ENCODE measurements at places on chromosomes 11 and 22.

GRCh38 chr11:18384157-18384641, 10.2 kb upstream of the LDHA start:
- peaks cover 26% of the 10 kb centered on the region for H3K4me1 ChIP-seq
- no peak for DNase-seq
- peak overlapping the region; percentile 97 for H3K27ac ChIP-seq
- peak overlapping the region; percentile 79 for H3K4me3 ChIP-seq

- no peak for DNase-seq
- peak overlapping the region; percentile 83 for H3K4me3 ChIP-seq
- peak overlapping the region; percentile 94 for H3K27ac ChIP-seq
- H3K36me3 ChIP-seq = peaks cover 50% of the 10 kb centered on the region
- H3K27me3 ChIP-seq = no peaks in the 10 kb centered on the region
- H3K4me1 ChIP-seq = peaks cover 89% of the 10 kb centered on the region
Measured at GRCh38 chr11:128715691-128716561, 22.1 kb downstream of the FLI1 start.

GRCh38 chr11:55571828-55572227, at the start of gene OR4C16:
OR4C16 (plus strand) TSS chr11:55572128; CDS start chr11:55572128, 0 bp downstream.
- H3K27me3 ChIP-seq = no peaks in the 10 kb centered on the region
- no peaks in the 10 kb centered on the region for H3K36me3 ChIP-seq
- no peak for DNase-seq
- H3K27ac ChIP-seq = no peak within 1 kb of the TSS

DNA sequence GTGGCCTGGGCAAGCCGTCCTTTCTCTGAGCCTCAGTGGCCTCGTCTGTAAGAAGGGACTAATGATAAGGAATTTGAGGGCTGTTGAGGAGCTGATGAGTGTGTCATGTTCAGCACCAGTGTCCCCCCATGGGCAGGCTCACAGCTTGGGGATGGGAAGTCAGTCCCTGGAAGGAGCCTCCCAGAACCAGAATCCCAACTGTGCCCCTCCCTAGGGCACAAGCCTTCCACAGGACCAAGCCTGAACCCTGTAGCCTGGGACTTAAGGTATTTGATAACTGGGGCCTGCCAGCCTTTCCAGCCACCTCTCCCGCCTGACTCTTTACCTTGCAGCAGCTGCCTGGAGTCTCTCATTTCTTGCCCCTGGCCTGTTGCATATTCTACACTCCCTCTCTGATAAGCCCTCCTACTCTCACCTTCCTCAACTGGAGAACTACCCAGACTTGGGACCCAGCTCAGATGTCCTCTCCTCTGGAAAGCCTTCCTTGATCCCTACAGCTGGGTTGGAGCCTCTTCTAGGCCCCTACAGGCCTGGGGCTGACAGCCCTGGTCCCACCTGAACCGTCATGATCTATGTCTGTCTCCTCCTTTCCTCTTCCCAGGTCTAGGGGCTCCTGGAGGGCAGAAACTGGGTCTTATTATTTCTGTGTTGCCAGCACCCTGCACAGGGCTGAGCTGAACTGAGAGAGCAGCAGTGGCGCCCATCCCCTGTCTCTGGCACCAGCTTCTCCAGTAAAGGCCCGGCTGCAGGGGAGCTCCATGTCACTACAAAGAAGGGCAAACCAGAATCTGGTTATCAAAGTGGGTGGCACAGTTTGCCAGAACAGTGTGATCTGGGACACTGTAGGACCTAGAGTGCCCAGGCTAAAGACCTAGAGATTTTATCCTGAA, 1.6 kb downstream of the P2RY2 start:
- H3K4me3 ChIP-seq = peak overlapping the region; percentile 40
- peaks cover 8% of the 10 kb centered on the region for H3K4me1 ChIP-seq
- H3K36me3 ChIP-seq = no peaks in the 10 kb centered on the region
- no peak for DNase-seq

- H3K4me1 ChIP-seq = no peaks in the 10 kb centered on the region
- H3K36me3 ChIP-seq = no peaks in the 10 kb centered on the region
- no peak for DNase-seq
- H3K4me3 ChIP-seq = no peak overlapping the region
Measured at GRCh38 chr11:27761356-27761755, 61.1 kb upstream of the BDNF start.

- H3K27ac ChIP-seq = no peak overlapping the region
- peaks cover 2% of the 10 kb centered on the region for H3K36me3 ChIP-seq
- no peak for DNase-seq
- no peak overlapping the region for H3K4me3 ChIP-seq
- no peaks in the 10 kb centered on the region for H3K4me1 ChIP-seq
Measured at GRCh38 chr11:17412488-17413180, 24.2 kb upstream of the KCNJ11 start.

GRCh38 chr11:45272701-45273100, 13.4 kb downstream of the SYT13 start:
- no peaks in the 10 kb centered on the region for H3K4me1 ChIP-seq
- no peaks in the 10 kb centered on the region for H3K36me3 ChIP-seq
- no peak overlapping the region for H3K27ac ChIP-seq
- H3K4me3 ChIP-seq = no peak overlapping the region

DNA sequence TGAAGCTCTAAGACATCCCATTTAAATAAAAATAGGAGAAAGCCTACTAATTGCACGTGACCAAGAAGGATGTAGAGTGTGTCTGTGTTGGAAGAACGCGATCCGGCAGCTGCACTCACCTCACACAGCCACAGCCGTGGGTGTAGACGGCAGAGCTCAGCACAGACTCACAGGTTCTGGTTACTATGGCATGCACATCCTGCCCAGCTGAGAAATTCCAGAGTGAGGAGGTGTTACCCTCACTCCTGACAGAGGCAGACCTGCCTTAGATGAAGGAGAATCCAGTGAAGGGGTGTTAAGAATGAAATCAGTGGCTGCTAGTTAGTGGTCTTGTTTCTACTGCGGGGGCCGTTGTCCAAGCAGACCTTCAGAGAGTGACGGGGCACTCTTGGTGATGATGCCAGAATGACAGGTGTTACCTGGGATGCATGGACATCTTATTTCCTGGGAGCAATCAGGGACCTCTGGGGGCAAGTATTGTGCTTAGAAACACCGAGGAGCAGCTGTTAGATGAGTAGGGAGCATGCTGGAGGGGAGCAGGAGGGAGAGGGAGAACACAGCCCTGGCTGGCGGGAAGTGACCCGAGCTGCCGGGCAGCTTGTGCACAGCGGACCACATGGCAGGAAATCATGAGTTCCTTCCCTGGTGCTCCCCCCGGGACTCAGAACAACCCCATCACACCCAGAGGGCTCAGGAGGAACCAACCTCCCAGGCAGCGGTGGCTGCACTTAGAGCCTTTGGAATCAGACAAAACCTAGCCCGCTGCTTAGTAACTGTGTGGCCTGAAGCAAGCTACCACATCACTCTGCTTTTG, 12.3 kb downstream of the KCNJ5 start:
- no peaks in the 10 kb centered on the region for H3K27me3 ChIP-seq
- H3K36me3 ChIP-seq = no peaks in the 10 kb centered on the region
- H3K27ac ChIP-seq = no peak overlapping the region
- H3K4me1 ChIP-seq = peaks cover 18% of the 10 kb centered on the region
- peak overlapping the region; percentile 76 for H3K4me3 ChIP-seq
- no peak for DNase-seq

DNA sequence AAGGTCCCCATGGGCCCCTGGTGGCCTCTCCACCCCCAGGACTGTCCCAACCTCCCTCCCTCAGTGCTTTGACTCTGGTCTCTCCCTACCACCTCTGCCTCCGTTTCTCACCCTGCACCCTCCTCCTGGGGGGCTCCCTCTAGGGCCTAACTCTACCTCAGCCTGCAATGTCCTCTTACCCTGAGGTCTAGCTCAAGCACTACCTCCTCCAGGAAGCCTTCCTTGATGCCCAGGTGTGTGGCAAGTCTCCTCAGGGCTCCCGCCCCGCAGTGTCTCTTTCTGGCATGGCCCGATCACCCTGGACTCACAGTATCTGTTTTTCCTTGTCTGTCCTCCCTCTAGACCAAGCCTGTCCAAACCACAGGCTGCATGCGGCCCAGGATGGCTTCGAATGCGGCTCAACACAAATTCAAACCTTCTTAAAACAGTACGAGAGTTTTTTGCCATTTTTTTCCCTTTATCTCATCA, 90.8 kb downstream of the PHF21B start:
- H3K4me1 ChIP-seq = no peaks in the 10 kb centered on the region
- H3K27me3 ChIP-seq = no peaks in the 10 kb centered on the region
- H3K36me3 ChIP-seq = no peaks in the 10 kb centered on the region
- no peak for DNase-seq
- no peak overlapping the region for H3K4me3 ChIP-seq

DNA sequence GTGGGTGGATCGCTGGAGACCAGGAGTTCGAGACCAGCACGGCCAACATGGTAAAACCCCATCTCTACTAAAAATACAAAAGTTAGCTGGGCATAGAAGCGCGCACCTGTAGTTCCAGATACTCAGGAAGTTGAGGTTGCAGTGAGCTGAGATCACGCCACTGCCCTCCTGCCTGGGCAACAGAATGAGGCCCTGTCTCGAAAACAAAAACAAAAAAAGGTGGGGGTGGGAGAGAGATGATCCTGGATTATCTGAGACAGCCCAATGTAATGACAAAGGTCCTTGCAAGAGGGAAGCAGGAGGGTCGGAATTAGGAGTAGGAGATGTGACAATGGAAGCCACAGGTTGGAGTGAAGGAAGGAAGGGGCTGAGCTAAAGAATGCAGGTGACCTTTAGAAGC, 87.6 kb upstream of the APOA1 start:
- H3K36me3 ChIP-seq = peaks cover 30% of the 10 kb centered on the region
- H3K4me3 ChIP-seq = peak overlapping the region; percentile 58
- H3K27me3 ChIP-seq = no peaks in the 10 kb centered on the region
- H3K27ac ChIP-seq = peak overlapping the region; percentile 85
- peaks cover 42% of the 10 kb centered on the region for H3K4me1 ChIP-seq

DNA sequence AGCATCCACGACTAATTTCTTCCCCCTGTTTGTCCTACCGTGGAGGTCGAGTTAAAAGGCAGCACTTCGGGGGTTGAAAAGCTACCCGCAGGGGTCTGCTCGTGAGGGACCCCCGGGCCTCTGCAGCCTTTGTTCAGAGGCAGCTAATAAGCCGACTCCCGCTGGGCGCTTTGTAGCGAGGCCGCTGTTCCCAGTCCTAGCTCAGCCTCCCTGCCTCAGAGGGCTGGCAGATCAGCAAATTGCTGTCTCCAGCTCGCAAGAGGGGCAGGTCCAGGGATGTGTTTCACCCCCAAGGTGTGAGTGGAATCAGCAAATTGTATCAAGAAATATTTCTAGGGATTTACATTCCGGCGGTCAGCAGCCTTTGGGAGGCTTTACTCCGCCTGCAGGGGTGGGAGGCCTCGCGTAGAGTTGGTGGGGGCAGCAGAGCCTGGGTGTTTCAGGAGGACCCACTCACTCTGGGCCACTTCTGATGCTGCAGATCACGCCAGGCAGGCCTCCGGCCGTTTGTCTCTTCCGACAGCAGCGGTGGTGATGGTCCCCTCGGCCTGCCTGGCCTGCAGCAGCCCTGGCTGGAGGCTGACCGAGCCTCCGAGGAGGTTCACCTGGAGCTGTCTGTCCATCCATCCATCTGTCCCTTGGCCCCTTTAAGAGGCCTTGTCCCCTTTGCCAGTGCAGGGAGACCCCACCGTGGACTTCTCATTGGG, 21.6 kb upstream of the KCNQ1OT1 start:
- no peak for DNase-seq
- H3K27me3 ChIP-seq = no peaks in the 10 kb centered on the region
- no peaks in the 10 kb centered on the region for H3K4me1 ChIP-seq
- no peak overlapping the region for H3K4me3 ChIP-seq

DNA sequence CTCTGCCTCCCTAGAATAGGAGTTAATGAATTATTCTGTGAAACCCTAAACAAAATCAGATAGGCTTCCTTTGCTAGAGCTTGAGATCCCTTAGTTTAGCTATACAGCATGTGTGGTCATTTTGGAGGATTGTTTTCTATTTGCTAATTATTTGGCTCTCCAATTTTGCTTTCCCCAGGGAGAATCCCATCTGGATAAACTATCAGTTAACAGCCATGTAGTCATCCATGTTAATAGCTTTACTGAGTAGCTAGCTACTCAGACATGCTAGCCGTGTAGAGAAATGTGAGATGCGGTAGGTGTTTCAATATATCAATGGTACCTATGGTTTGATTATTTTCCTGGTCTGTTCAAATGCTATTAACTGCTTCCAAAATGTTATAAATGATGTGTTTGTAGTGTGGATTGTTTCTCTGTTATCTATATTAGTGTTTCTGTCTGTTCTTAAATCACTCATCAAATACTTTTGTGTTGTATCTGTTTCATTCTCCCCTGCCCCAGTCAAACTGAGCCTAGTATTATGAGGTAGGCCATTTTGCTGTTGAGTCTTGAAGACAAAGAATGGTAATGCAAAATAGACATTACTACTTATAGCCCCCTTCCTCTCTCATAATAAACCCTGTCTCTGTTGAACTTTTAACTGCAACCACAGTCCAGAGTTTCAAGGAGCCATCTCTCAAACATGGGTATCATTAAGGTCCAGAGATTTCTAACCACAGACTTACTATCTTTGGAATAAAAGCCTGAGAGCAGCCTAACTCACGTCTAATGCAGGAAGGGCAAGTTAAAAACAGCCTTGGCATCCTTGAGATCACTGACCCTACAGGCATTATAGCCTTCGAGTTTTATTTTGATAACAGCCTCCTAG, 56.1 kb upstream of the GRAMD1B start:
- H3K4me3 ChIP-seq = no peak overlapping the region
- no peaks in the 10 kb centered on the region for H3K4me1 ChIP-seq
- no peaks in the 10 kb centered on the region for H3K27me3 ChIP-seq

DNA sequence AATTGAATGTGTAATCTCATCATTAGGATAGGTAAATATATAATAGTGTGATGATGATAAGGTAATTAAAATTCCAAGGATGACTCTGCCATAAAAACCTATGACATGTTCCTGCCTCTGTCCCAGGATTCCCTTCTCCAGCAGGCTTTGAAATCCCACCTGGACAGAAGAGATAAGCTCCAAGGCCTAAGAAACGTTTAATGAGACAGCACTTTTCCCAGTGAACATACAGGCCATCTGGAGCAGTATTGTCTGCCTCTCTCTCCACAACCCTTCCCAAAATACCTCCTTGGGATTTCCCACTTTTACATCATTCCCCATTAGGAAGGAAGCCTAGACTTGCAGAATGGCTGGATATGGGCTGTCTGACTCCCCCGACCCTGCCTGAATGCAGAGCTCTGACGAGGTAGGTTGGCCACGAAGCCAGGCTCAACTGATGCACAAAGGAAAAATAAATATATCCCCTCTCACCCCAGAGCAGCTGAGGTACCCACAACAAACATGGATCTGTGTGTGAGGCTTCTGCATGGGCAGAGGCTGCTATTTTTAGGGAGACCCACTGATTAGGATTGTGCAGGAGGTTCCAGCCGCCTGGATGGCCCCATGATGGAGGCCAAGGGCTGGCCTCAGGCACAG, 71.0 kb downstream of the TMPRSS5 start:
- DNase-seq = no peak
- H3K36me3 ChIP-seq = no peaks in the 10 kb centered on the region

- no peak overlapping the region for H3K4me3 ChIP-seq
- peaks cover 78% of the 10 kb centered on the region for H3K27me3 ChIP-seq
- DNase-seq = no peak
- no peaks in the 10 kb centered on the region for H3K4me1 ChIP-seq
Measured at GRCh38 chr22:44968736-44969135, 41.1 kb downstream of the PHF21B start.

- no peaks in the 10 kb centered on the region for H3K4me1 ChIP-seq
- no peak for DNase-seq
- no peaks in the 10 kb centered on the region for H3K27me3 ChIP-seq
- H3K4me3 ChIP-seq = no peak overlapping the region
- no peak overlapping the region for H3K27ac ChIP-seq
Measured at GRCh38 chr11:129418039-129418438, 42.4 kb downstream of the BARX2 start.

All from effector memory CD8-positive, alpha-beta T cell (primary cell).